ENCODE measurements at places on chromosomes 6 and 20.

DNA sequence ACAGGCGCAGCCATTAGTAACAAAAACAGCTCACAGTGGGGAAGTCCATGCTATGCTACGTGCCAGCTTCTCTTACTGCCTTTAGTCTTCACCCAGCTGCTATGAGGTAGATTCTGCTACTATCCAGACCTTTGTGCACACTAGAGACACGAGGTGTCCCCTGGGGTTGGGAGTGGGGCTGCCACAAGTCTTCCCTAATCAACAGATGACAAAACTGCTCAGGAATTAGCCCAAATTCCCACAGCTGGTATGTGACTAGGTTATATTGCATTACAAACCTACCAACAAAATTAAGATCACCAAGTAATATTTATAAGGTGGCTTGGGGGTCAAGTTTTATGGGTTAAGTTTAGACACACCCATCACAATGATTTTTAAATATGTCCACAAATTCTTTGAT is 63.3 kb downstream of the PSMB1 start:
- no peak for DNase-seq

GRCh38 chr6:4281341-4282293 is 146.2 kb upstream of the ECI2 start:
- peak; percentile 91 for DNase-seq

DNA sequence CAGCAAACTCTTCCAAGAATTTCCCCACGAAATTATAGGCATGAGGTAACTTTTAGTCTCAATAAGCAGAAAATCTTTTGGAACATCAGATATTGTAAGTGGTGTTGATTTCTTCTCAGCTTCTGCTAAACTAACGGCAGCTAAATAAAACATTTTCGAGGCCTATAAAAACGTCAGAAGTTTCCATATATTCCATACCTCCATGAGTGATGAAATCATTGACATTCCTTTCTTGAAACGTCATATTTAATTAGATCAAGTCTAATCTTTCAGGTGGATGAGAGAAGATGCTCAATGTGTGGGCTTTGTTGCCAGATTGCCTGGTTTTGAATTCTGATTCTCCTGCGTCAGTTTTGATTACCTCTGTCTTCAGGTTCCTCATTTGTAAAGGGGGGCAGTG is 81.3 kb downstream of the CDC5L start:
- no peak for DNase-seq

DNA sequence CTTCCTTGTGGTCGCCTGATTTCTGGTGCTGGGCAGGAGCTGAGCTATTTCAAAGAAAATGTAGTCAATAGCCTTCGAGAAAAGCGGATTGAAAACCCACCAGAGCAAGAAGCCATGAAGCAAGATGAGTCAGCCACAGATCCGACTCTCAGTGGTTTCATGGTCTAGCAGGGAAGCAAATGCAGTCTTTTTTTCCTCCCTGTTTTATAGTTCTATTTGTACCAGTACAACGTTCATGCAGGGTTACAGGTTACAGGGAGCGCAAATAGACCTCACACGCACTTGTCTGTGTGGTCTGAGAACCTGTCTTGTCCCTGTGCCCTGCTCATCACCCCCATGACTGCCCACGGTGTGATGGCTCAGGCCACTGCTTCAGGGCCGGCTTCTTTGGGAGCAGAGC is 309.8 kb upstream of the SUPT3H start:
- DNase-seq, result peak; percentile 51

DNA sequence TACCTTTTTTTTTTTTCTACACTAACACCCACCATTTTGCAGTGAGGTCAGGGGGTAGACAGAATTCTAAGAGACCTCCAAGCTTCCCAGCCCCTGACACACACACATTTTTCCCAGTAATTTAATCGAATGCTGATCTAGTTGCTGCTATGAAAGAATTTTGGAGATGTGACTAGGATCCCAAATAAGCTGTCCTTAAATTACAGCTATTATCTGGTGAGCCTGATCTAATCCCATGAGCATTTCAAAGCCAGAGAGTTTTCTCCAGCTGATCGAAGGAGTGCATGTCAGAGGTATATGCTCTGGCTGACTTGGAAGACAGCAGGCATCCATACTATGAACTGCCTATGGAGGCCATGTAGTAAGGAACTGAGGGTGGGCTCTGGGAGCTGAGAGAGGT is 503.8 kb upstream of the MARCKS start:
- no peak for DNase-seq

- DNase-seq, result no peak
Measured at GRCh38 chr6:35727231-35727934, 9.4 kb upstream of the ARMC12 start.

DNA sequence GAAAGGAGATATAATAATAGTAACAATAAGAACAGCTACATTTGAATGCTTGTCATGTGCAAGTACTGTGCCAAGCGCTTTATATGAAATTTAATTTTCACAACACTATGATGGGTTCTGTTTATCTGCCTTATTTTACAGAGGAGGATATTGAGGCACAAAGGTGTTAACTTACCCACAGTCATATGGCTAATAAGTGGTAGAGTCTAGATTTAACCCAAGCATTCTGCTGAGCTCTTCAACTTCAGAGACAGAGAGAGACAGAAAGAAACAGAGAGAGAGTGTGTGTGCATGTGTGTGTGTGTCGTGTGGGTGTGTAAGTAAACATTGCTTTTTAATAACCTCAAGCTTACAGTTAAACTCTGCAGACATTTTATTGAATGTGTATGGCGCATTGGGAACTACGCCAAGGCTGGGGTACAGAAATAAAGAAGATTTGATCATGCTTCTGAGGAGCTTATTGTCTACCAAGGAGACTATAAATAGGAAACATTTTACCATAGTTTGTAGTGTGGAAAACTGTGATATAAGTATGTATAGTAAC is 12.9 kb downstream of the TBPL1 start:
- DNase-seq, result no peak

DNA sequence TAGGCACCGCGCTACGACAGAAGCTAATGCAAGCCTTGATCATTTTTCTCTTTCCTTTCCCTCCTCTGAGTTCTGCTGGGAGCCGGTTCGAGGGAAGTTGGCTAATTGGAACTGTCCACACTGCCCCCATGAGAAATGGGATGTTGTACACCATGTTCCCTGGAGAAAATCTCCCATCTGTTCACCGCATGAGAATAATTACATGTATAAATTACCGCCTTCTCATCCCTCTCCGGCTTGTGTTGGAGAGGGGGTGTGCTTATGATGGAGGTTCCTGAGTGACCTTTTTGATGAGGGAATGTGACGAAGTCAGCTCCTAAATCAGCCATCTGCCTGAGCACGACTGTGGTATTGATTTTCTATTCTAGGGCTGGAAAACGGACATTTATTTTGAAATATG is 320.2 kb upstream of the SULF2 start:
- DNase-seq, result no peak

- DNase-seq, result no peak
Measured at GRCh38 chr20:821046-821730, 12.3 kb upstream of the FAM110A start.

All from B cell (primary cell).